ENCODE measurements at places on chromosomes 11 and 22. TPM values are rescaled to one million over a fixed set of nuclear protein-coding genes. Genes with fewer than 3 reads are reported as not detected.

DNA sequence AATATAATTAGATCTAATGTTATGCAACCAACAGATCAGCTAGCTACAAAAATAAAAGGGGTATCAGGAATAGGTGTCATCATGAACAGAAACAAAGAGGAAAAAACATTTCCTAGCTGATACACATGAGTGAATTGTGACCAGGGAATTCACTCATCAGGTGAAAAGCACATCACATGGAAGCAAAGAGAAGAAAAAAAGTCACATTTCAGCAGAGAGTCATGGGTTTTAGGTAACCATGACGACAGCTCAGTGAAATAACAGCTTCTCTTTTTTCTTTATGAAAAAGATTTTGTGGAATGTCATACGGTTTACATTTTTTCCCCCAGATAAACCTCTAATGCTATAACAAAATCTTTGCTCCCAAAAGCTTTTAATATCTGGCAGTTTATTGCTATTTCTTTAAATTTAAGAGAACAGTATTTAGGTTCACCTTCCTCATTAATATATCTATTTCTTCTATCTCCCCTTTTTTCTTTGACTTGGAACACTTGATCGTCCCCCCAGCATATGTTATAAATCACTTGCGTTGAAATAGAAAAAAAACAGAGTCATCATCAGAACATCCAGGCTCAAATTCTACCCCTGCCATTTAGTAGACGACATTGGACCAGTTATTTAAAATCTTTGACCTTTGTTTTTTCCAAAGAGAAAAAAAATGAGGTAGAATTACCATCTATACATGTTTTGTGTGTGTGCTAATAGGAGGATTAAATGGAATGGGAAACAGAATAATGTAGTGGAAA lies 5.3 kb downstream of the TYR start:
- DNase-seq = no peak

GRCh38 chr22:43592476-43592875 lies 180.7 kb downstream of the MPPED1 start:
- no peak for DNase-seq

DNA sequence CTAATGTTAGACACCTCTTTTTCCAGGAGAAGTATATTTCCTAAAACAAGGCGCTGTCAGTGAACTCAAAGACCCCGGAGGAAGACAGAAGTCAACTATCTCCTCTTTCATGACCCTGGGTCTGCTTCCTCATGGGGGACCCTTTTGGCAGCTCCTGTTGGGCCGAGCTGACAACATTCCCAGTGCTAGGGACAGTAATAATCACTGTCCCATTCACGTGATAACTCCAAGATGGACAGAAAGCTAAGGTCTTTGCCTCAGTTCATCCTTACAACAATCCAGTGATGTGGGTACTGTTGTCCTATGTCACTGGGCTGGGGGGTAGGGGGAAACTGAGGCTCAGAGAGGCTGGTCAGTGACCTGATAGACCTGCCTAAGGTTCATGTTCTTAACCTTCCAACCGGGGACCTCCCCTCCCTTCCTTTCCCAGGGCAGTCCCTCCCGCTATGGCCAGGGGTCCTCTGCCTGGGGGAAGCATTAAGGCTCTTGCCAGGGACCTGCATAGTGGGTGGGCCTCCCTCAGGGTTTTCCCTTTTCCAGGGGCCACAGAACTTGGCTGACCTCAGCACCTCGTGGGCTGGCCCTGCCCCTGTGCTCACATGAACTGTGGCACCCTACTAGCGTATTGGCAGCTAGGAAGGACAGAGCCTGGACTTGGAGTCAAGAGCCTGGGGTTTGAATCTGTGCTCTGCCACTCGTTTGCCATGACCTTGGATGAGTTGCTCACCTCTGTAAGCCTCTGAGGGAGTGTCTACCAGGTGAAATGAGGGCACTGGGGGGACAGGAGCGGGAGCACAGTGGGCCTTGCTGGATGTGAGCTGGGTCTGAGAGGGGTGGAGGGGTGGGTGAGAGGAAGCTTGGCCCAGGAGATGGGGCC lies 53.6 kb downstream of the LRRC32 start:
- no peak for DNase-seq

- DNase-seq = no peak
Measured at GRCh38 chr11:83827940-83828554, 541.9 kb upstream of the CCDC90B start.

DNA sequence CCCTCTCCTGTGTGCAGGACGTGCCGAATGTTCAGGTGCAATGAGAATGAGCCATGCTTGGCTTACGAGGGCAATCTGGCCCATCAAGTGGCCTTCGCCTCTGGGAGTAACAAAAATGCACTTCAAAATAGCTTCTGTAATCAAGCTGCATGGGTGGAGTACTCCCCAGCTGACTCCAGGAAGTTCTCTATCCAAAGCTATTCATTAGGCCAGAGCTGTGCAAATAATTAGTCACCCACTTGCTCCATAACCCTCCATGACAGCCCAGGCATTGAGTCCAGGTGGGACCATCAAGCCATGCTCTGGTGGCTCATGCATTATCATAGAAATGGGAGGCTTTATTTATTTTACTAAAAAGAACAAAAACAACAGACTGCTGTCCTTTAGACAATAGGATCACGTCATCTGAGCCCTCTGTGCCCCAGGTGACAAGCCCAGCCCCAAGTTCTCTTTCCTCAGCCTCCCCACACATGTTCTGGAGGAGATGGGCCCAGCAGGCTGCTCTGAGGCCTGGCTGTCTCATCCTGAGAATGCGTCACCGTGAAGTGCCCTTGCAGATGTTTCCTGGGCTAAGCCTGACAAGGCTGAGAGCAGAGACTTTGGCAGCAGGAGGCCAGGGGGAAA lies 244.7 kb downstream of the ETS1 start:
- DNase-seq = no peak

DNA sequence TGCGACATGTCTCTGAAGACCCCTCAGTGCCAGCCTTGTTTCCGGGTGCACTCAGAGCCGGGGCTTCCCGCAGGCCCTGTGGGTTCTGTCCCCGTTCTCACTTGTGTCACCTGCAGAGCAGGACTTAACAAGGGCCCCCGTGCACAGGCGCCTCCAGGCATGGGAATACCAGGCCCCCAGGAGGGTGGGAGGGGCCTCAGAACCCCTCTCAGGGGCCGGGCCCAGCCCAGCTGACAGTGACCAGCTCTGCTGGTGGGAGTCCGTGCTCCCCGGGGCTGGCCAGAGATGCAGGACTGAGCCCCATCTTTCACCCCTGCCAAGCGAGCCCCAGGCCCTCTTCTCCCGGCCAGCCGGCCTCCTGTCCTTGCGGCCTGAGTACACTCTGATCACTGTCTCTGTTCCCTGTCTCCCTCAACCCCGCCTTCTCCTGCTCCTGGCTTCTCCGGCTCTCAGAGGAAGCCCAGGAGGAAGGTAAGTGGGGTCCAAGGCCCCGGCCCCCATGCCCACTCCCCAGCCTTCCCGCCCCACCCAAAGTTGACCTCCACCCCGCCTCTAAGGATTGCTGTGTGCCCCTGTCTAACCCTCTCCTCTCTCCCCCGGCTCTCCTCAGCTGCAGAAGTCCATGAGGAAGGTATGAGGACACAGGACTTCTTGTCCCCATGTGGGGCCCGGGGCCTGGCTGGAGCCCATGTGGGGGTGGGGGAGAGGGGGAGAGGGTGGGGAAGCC lies 5.3 kb downstream of the TNNT3 start:
- DNase-seq = no peak

APOA1 gene
- polyA plus RNA-seq = 179 TPM

OSM gene
- polyA plus RNA-seq = 0.18 TPM

OR10A2 gene
- not detected for polyA plus RNA-seq

RELA gene
- polyA plus RNA-seq = 57.9 TPM

Data from right renal pelvis (tissue), 4 donors.